ENCODE measurements at places on chromosomes 7 and 10. TPM values are rescaled to one million over a fixed set of nuclear protein-coding genes. Genes with fewer than 3 reads are reported as not detected.
A peak's percentile ranks its signal among the peaks of the same experiment; 100 is the strongest.

The WASL gene
- total RNA-seq, result 13.2 TPM

The CYP3A5 gene
- not detected for total RNA-seq

The C10orf67 gene
- total RNA-seq, result 0.25 TPM

The AKR1C8 gene
- not detected for total RNA-seq

The ABCB4 gene
- total RNA-seq, result 0.43 TPM

The FAM131B gene
- 3.0 TPM for total RNA-seq

The GNG11 gene
- total RNA-seq, result 25.9 TPM

The GJD4 gene
- not detected for total RNA-seq

DNA sequence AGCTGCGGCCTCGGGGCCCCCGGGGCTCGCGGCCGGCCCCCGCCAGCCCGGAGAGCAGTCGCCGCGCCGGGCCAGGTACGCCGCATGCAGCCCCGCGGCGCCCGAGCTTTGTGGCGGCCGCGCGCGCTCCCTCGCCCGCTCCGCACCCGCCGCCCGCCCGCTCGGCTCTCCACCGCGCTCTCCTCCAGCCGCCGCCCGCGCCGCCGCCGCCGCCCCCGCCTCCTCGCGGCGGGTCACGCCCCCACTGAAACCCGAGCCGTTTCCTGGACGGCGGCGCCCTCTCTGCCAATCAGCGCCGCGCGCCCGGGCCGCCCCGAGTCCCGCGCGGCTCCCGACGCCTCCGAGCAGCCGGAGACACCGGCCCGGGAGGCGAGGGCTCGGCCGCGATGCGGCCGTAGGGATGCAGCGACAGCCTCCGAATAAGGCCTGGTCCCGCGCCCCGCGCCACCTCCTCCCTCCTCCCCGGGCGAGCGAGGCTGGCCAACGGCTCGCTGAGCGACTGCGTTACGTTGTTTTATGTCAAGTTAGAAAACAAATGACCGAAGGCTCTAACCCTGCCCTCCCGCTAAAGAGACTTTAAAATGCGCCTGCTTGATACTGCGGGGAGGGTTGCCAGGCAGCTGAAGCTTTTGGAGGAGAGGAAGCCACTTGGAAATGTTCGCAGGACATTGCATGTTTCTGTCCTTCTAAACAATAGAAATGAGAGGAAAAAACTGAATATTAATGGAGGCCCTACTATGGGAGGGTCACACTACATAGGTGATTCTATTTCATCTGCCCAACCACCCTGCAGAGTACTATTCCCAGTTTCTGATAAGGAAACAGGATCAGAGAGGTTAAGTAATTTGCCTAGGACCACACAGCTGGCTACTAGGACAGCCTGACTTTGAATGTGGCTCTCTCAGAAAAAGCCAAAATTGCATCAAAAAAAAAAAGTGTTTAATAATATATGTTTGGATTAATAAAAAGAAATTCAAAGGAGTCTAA is at the start of gene FGFR2:
Gene FGFR2 (minus strand): TSS at position 182 of the 987 bp plus-strand sequence. CDS start 4,627 bp downstream, outside the sequence.
- peak; percentile 67 for DNase-seq
- H3K27ac ChIP-seq, result no peak within 1 kb of the TSS
- H3K36me3 ChIP-seq, result no peaks in the 10 kb centered on the region
- peaks cover 53% of the 10 kb centered on the region for H3K27me3 ChIP-seq
- H3K4me3 ChIP-seq, result peak within 1 kb of the TSS; percentile 57

DNA sequence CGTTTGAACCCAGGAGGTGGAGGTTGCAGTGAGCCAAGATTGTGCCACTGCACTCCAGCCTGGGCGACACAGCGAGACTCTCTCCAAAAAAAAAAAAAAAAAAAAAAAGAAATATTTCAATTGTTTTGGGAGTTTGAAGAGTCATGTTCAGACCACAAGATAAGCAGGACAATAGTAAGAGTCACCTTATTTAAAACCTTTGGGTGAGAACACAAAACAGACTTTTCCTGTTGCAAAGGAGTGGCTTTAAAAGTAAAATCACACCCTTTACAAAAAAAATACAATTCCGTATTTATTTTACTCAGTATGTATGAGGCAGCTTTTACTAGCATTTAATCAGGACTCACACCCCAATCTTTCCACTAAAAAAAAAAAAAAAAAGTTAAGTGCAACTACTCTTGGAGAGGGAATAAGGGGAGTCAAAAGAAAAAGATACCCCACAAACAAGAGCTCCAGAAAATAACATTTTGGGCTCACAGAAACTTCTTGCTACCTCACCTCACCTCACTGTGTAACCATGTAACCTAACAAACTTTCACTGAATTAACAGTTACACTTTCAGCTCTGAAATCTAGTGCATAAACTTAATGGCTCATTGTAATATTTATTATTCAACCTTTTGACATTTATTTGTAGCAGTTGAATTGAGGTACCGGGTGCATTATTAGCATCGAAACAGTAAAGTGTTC is 11.2 kb downstream of the SKIDA1 start:
- H3K4me1 ChIP-seq, result peaks cover 16% of the 10 kb centered on the region
- no peaks in the 10 kb centered on the region for H3K27me3 ChIP-seq
- no peak overlapping the region for H3K27ac ChIP-seq
- H3K4me3 ChIP-seq, result no peak overlapping the region
- no peaks in the 10 kb centered on the region for H3K36me3 ChIP-seq
- DNase-seq, result no peak

GRCh38 chr7:96327429-96327828 is 5.5 kb upstream of the SLC25A13 start:
- no peak overlapping the region for H3K27ac ChIP-seq
- no peaks in the 10 kb centered on the region for H3K4me1 ChIP-seq
- peaks cover 9% of the 10 kb centered on the region for H3K27me3 ChIP-seq
- H3K36me3 ChIP-seq, result no peaks in the 10 kb centered on the region

DNA sequence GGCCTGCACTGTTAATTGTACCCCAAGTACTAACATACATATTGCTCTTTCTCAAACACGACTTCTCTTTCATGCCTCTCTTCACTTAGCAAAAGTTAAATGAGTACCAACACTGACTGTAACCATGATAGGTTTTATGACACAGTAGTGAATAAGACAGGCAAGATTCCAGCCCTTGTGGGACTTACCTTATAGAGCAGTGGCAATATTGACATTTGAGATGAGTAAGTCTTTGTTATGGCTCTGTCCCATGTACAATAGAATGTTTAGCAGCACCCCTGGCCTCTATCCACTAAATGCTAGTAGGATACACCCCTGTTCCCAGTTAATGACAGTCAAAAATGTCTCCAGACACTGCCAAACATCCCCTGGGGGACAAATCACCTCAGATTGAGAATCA is 11.9 kb upstream of the COL1A2 start:
- peaks cover 56% of the 10 kb centered on the region for H3K4me1 ChIP-seq
- no peaks in the 10 kb centered on the region for H3K36me3 ChIP-seq
- peak overlapping the region; percentile 52 for H3K4me3 ChIP-seq
- DNase-seq, result peak; percentile 88

- no peak overlapping the region for H3K27ac ChIP-seq
- H3K27me3 ChIP-seq, result peaks cover 13% of the 10 kb centered on the region
- no peak overlapping the region for H3K4me3 ChIP-seq
- H3K4me1 ChIP-seq, result no peaks in the 10 kb centered on the region
These were observed 74.9 kb downstream of the ADRA2A start for GRCh38 chr10:111151595-111152307.

DNA sequence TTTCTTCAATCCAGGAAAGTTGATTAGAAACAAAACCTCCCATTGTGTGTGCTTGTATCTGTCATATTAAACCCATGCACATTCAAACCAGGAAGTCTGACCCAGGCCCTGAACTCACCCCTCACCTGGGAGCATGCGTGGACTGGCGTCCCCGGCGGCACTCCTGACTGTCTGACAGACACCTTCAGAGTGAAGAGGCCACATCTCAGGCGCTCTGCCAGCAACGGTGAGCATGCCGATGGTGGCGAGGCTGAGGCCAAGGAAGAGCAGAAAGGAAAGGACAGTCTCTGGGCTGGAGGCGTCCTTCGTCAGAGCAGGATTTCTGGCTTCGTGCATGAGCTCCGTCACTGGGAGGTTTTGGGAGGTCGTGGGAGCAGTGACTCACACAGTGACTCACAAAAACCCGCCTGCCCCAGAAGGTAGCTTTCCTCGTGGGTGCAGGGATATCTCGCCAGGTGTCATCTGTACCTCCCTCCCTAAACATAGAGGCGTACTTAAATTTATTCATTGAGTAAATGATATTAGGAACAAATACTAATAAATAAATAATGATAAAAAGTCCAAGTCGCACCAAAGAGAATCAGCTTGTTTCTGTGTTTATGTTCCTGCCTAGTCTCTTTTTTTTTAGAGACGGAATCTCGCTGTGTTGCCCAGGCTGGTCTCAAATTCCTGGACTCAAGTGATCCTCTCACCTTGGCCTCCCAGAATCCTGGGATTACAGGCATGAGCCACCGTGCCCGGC is 13.5 kb downstream of the IQCE start:
- no peaks in the 10 kb centered on the region for H3K27me3 ChIP-seq
- DNase-seq, result peak; percentile 33
- no peak overlapping the region for H3K27ac ChIP-seq
- H3K4me3 ChIP-seq, result no peak overlapping the region
- 0 out of 2 replicates have a peak, but pooled peaks cover 4% of the 10 kb centered on the region for H3K36me3 ChIP-seq

- no peak overlapping the region for H3K4me3 ChIP-seq
- no peak overlapping the region for H3K27ac ChIP-seq
- peaks cover 13% of the 10 kb centered on the region for H3K4me1 ChIP-seq
- no peaks in the 10 kb centered on the region for H3K36me3 ChIP-seq
- DNase-seq, result peak; percentile 7
These were observed 149.8 kb upstream of the PRKCQ start for GRCh38 chr10:6729861-6730344.

- no peak for DNase-seq
- no peak overlapping the region for H3K4me3 ChIP-seq
- no peaks in the 10 kb centered on the region for H3K27me3 ChIP-seq
- no peak overlapping the region for H3K27ac ChIP-seq
- H3K36me3 ChIP-seq, result no peaks in the 10 kb centered on the region
- no peaks in the 10 kb centered on the region for H3K4me1 ChIP-seq
These were observed 14.3 kb upstream of the ELN start for GRCh38 chr7:74013539-74014272.

DNA sequence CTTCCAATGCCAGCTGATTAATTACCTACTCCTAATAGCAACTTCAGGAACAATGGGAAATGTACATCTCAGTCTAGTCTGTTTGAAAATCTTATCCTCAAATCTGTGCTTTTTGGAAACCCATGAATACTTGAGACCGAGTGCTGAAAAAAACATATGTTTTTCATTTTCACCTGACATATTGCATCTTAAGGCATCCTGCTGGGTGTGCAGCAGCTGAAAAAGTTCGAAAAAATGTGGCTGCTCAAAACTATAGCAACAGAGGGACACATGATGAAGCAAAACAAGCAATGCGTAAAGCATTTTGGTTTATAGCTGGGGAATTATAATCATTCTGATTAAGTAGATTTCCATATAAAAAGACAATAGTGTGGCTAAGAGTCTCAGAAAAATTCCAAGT is 218.0 kb downstream of the CREB5 start:
- H3K4me1 ChIP-seq, result peaks cover 48% of the 10 kb centered on the region
- no peak overlapping the region for H3K4me3 ChIP-seq
- no peaks in the 10 kb centered on the region for H3K27me3 ChIP-seq
- H3K27ac ChIP-seq, result peak overlapping the region; percentile 75
- DNase-seq, result peak; percentile 62

- no peak overlapping the region for H3K27ac ChIP-seq
- peaks cover 7% of the 10 kb centered on the region for H3K4me1 ChIP-seq
- H3K4me3 ChIP-seq, result no peak overlapping the region
- no peak for DNase-seq
These were observed 39.5 kb upstream of the ZRANB1 start for GRCh38 chr10:124902462-124902861.

- H3K4me1 ChIP-seq, result peaks cover 37% of the 10 kb centered on the region
- H3K27me3 ChIP-seq, result no peaks in the 10 kb centered on the region
- no peak for DNase-seq
- no peak overlapping the region for H3K4me3 ChIP-seq
- H3K36me3 ChIP-seq, result no peaks in the 10 kb centered on the region
These were observed 69.7 kb upstream of the EMX2 start for GRCh38 chr10:117472872-117473271.

GRCh38 chr7:114051871-114052331 is 133.1 kb upstream of the PPP1R3A start:
- no peak overlapping the region for H3K4me3 ChIP-seq
- no peak overlapping the region for H3K27ac ChIP-seq
- peaks cover 12% of the 10 kb centered on the region for H3K4me1 ChIP-seq
- no peak for DNase-seq
- H3K27me3 ChIP-seq, result no peaks in the 10 kb centered on the region

GRCh38 chr7:148964483-148965267 is 63.6 kb downstream of the PDIA4 start:
- H3K27me3 ChIP-seq, result no peaks in the 10 kb centered on the region
- H3K4me3 ChIP-seq, result peak overlapping the region; percentile 78
- H3K36me3 ChIP-seq, result no peaks in the 10 kb centered on the region
- 0 out of 2 replicates have a peak, but pooled peaks cover 4% of the 10 kb centered on the region for H3K4me1 ChIP-seq
- no peak overlapping the region for H3K27ac ChIP-seq

DNA sequence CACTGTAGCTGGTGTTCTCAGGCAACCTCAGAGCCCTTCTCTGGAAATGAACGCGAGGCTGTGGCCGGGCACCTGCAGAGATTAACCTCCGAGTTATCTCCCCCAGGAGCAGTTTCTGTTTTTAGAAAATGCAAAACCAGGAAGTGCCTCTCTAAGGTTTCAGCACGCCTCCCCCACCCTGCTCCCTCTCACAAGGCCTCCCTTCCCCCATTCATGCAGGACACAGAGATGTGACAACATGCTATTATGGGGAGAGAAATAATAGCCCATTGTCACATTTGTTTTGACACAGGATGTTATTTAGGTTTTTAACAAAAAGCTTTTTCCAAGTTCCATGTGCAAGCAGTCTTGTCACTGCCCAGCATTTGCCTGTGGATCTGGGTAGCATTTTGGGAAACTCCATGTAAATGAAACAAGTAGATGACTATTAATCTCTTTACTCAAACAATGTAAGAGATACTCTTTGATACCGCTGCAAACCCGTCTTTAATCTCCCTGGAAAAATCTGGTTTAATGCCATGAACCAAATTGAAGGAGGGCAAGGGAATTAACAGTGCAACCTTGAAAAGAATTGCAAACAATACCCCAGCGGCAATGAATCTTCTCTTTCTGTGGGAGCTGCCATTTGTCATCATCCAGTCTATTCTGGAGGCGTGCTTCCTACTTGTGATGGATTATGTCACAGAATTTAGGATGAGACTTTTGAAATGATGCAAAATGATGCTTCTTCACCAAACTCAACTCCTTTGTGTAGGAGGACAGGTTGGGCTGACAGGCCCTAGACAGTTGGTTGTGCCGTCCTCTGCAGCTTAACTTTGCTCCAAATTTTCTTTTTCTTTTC is 86.5 kb upstream of the NMT2 start:
- H3K4me1 ChIP-seq, result no peaks in the 10 kb centered on the region
- no peaks in the 10 kb centered on the region for H3K27me3 ChIP-seq
- H3K27ac ChIP-seq, result no peak overlapping the region
- no peak for DNase-seq
- no peaks in the 10 kb centered on the region for H3K36me3 ChIP-seq
- no peak overlapping the region for H3K4me3 ChIP-seq

Measured in GM23248 (cell line).